Lower lobe of right lung (tissue), 2 donors: ENCODE measurements at places on chromosomes 16 and 17. TPM values are rescaled to one million over a fixed set of nuclear protein-coding genes. Genes with fewer than 3 reads are reported as not detected.

GRCh38 chr17:55717898-55718735 lies 4.5 kb downstream of the TMEM100 start:
- DNase-seq, result peak; percentile 77

- no peak for DNase-seq
Observed at GRCh38 chr17:32725697-32726096, 151.2 kb downstream of the MYO1D start.

GRCh38 chr16:16047761-16048160 lies 98.3 kb downstream of the ABCC1 start:
- no peak for DNase-seq

- no peak for DNase-seq
Observed at GRCh38 chr16:9518051-9518450, 426.6 kb downstream of the HAPSTR1 start.

DNA sequence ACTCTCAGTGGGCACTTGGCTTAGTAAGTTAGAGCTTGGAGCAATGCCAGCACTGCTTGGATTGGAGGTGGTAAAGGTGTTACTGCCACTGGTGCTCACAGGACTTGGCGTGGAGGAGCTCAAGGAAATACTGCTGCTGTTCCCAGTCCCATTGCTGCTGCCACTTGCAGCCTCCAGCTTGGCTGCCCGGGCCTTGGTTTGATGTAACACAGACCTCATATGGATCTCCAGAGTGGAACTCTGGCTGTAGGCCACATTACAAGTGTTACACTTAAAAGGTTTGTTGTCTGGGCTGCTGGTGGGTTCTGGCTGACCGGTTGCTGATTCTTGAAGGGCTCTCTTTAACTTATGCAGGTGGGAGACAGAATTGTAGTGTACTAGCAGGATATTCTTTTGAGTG lies 250.3 kb downstream of the ZFHX3 start:
- no peak for DNase-seq

Gene PDP2
- total RNA-seq, result 16.9 TPM

Gene SARM1
- 14.1 TPM for total RNA-seq

Gene ACSM2A
- total RNA-seq, result not detected

Gene OR2C1
- not detected for total RNA-seq

Gene SEPTIN1
- 6.0 TPM for total RNA-seq
